ENCODE measurements at places on chromosomes 12 and 14.

DNA sequence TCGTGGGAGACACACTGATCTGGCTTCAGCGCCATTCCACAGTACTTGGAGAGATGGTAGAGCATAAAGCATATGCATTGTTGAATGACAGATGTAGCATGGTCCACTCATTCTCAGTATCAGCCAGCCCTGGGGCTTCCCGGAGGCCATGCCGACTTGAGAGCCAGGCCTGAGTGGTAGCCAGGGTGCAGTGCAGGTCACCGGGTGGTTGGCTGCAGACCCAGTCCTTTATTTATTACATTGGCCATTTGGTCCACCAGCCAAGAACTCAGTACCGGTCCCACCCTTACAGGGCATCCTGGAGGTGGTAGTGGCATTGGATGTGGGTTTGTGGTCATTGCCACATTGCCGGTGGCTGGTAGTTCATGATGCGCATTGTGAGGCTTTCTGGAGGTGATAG lies 121.6 kb upstream of the RTL1 start:
- no peak for ATAC-seq

GRCh38 chr12:1289371-1290155 lies 298.5 kb downstream of the ERC1 start:
- ATAC-seq: no peak

DNA sequence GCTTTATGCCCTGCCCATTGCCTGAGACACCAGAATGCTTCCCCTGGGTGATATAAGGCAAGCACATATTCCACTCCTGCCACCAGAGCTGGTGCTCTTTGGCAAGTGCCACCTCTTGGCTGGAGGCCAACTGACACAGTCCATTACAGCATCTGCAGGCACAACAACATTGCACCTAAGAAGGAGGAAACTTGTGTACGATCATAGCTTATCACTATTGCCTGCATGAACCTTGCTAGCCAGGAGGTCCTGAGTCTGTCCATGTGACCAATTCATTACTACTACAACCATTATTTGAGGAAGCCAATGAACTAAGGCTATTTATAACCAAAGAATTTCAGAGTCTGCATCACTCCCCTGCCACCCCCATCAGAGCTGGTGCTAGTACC lies 119.8 kb upstream of the SCAF11 start:
- no peak for ATAC-seq

DNA sequence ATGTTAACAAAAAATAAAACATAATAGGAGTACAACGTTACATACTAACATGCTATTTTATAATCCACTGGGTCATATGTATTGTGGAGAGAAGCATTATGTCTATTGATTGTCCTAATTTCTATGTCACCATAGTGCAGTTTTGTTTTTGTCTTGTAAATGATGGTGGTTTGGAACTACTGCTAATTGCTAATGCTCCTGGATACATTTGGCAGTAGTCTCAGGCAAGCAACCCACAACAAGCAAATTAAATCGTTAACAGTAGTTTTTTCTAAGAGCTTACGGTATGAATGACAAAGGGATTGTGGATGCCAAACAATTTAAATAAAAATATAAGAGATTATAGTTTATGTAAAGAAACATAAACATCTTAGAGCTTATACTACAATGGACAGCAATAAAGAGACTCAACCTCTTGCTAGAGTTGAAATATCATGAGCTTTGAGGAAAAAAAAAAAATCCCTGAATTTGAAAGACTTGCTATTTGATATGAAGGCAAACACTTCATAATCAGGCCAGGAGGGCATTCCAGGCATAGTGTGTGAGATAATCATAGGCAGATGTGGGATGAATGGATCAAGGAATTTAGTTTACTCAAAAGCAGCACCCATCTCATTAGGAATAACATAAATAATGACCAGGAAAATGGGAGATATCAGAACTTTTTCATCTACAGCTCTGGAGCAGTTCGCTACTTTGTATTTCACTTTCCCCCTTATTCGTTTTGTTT lies 181.3 kb downstream of the CCDC59 start:
- no peak for ATAC-seq

GRCh38 chr14:89477391-89477790 lies 60.4 kb upstream of the FOXN3 start:
- ATAC-seq: no peak

DNA sequence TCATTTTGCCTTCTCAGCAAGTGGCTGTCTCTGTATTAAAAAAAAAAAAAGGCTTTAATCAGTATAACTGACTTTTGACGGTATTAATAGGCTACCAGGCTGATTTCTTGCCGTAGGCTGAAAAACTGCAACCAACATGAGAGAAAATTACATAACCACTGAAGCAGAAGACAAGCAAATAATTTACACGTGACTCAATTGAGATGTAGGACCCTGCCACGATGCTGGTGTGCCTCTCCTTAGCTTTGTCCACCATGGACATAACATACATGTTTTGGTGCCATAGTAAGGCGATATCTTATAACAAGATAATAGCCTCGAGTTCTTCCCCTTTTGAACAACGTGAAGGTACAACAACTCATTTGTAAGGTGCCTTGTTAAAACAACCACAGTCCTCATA lies 88.7 kb upstream of the GRIP1 start:
- no peak for ATAC-seq
